SJSA1 (cell line): ENCODE measurements at places on chromosomes 3 and 15. TPM values are rescaled to one million over a fixed set of nuclear protein-coding genes. Genes with fewer than 3 reads are reported as not detected.

DNA sequence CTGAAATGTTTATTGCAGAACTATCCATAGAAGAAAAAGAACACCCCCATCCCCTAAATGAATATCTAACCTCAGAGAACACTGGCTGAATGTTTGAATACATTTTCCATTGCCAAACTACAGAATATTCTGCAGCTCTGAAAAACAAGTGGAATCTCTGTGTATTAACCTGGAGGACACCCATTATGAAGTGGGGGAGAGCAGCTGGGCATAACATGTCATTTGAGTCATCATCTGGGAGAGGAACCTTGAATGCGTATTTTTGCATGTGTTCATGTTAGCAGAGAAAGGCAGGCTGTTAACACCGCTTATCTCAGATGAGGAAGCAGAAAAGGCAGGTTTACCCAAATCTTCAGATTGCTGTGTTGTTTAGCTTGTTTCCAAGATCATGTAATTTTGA is 31.5 kb downstream of the ESYT3 start:
- no peak for DNase-seq

GLCE gene
- total RNA-seq, result 31.7 and 40.4 TPM in 2 replicates

- DNase-seq, result no peak
Observed at GRCh38 chr15:27705056-27705455, 394.1 kb downstream of the OCA2 start.

- no peak for DNase-seq
Observed at GRCh38 chr3:65953881-65954733, 84.6 kb downstream of the MAGI1 start.

DNA sequence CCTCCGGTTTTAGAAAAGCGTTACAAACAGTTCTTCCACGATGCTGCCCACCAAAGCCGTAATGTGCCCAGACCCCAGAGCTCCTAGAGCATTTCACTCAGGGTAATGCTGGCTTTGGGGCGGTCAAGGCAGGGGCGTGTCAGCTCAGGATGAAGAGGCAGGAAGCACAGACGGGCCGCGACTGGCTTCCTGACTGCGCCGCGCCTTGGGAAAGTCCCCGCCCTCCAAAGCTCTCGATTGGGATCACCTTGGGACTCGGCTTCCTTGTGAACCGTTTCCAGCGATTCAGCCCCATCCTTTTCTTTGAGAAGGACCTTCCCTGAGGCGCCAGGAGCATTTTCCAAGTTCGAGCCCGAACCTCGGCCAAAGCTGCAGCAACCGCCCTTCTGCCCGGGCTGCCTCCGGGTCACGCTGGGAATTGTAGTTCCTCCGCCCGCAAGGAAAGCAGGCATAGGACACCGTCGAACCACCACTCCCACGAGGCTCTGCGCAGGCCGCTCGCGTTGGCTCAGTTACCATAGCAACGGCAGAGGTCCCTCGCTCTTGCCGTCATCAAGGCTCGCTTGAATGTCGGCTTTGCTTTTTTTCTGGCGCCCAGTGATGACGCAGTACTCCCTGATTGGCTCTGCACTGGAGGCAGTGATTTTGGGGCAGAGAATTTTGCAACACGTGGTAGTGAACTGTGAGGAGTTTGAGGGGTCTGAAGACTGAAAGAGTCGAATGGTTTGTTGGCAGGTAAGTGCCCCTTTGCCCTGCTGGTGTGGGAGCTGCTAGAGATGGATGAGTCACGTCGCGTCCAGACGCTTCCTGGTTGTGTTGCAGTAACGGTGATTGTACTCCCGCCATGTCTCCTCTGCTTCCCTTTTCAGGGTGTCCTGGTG is at the start of the genes CCDC191 and QTRT2:
CCDC191 (minus strand) TSS at position 397 of the 881 bp plus-strand sequence; CDS start at position 337, 60 bp downstream.
QTRT2 (plus strand) TSS at position 608 of the 881 bp plus-strand sequence. CDS start 8,521 bp downstream, outside the sequence.
- DNase-seq, result peak; percentile 97

GRCh38 chr15:98881526-98882520 is 125.8 kb downstream of the PGPEP1L start:
- no peak for DNase-seq
